ENCODE measurements at places on chromosomes 12 and 14.

GRCh38 chr12:120759591-120760348, 34.1 kb downstream of the ACADS start:
- DNase-seq: no peak

GRCh38 chr12:49946497-49946896, 4.0 kb upstream of the AQP2 start:
- no peak for DNase-seq

- DNase-seq: no peak
These were observed 19.3 kb upstream of the CCER1 start for GRCh38 chr12:90974286-90974685.

GRCh38 chr14:92386637-92387036, 63.7 kb downstream of the SLC24A4 start:
- DNase-seq: no peak

- no peak for DNase-seq
These were observed 12.3 kb upstream of the C12orf71 start for GRCh38 chr12:27094726-27095125.

GRCh38 chr14:104685998-104686610, 3.3 kb upstream of the INF2 start:
- no peak for DNase-seq

GRCh38 chr14:69092840-69093422, 60.0 kb downstream of the DCAF5 start:
- no peak for DNase-seq

DNA sequence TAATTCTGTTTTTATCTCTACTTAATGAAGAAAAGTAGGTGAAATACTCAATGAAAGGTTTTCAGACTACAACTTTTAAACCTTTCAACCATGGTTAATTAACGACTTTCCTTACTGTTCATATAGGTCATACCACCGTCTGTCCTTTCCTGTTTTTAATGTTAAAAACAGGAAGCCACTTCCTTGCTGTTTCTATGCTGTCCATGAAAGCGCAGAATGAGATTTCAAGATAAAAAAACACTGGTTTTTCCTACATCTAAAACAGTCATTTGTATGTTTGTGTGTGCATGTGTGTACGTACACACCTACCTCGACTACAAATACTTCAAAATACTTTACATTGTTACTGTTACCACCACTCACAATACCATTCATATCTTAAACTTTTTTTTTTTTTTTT, 27.3 kb downstream of the SPTLC2 start:
- no peak for DNase-seq

DNA sequence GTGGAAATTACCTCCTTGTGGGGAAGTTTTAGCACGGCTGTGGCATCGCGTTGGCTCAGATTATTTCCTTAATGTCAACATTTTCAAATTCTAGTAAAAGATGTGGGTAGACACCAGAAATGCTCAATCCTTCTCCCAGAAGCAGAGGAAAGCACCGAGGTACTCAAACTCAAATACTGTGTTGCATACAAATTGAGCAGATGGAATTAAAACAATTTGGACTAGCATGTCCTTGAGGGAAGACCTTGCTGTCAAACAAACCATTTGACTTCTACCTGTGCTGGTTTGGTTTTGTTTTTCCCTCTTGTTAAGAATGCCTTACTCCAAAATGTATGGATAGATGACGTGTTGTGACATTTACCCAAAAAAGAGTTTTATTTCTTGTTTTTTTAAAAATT, 136.4 kb downstream of the CNTN1 start:
- DNase-seq: no peak

- no peak for DNase-seq
These were observed 38.8 kb upstream of the NINJ2 start for GRCh38 chr12:701896-702539.

DNA sequence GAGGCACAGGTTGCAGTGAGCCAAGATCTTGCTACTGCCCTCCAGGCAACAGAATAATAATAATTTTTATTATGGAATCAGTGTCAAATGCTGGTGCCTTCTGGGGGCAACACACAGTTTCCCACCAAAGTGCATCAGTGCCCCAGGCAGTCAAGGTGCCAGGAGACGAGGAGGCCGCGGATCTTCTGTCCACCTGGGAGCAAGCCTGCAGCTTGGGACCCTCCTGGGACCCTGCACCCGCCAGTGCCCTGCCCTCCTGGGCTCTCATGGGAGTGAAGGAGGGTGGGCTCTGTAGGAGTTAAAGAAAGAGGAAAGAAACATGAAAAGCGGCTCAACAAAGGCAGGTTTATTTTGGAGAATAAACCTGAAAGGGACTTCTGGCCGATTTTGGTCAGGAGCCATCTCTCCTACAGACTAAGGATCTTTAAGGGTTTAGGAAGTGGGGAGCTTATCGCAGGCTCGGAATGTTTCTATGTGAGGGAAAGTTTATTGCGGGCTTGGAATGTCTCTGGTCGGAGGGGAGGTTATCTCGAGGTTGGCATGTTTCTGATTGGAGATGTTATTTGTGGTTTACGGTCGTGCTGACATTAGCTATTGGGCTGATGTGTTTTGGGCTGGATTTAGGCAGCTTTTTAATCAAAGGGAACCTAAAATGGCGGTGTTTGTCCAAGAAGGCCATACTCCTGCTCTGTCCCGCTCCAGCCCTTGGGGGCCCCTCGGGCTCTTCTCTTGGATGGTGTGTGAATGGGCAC, 1.1 kb upstream of the ASPG start:
- no peak for DNase-seq

DNA sequence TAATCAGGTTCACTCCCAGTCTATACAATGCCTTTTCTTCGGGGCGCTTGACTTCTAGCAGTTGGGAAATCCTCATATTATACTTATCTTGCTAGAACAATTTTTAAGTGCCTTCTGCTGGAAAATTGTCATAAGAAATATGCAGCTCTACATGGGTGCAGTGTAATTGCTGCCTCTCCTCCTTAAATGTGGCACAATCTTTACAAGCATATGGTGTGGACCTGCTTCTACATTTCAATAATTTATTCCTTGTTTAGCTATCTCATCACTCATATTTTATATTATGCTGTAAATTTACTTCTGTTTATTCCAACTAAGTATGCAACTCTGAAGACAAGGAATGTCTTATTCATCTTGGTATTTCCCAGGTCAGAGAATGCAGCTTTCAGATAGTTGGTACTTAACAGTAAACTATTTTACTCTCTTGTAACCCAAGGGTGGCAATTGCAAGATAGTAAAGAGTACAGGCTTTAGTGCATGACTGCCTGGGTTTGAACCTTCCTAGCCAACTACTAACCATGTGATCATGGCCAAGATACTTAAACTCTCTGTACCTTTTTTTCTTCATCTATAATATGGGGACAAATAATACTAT, 43.6 kb upstream of the GAS2L3 start:
- no peak for DNase-seq

GRCh38 chr14:77406718-77407117, 16.6 kb downstream of the NOXRED1 start:
- no peak for DNase-seq

DNA sequence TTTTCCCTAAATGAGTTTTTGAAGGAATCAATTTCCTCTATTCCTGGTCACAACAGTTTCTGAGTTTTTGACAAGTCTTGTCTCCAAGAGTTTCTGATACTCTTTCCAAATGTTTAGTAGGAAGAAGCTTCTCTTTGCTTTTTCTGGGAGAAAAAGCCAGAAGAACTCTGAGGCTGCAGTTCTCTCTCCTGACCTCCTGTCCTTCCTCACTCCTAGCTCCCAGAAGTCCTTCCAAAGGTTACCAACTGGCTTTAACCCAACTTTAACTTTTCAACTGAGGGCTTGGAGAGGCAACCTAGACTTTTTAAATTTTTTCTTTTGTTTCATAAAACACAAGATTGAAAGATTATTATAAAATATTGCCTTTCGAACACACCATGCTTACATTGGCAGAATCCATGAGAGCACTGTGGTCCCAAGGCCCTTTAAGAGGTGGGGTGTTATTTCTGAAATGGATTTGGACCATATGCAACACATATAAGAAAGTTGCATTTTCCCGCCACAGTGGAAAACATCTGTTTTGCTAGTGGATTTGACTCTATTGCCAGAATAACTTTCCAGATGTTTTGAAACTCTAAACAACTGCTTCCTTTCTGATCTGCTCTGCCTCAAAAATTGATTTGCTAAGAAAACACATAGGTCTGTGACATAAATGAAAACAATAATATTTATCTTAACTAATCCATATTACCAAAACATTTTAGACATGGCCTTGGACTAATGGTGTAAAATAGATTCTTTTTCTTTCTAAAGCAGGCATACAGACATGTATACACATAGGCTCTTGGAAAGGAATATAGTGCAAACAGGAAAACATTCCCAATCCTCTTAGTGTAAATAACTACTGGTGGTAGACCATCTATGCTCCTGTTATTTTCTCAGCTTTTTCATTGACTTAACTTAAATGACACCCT, 22.3 kb upstream of the EPS8 start:
- DNase-seq: no peak

DNA sequence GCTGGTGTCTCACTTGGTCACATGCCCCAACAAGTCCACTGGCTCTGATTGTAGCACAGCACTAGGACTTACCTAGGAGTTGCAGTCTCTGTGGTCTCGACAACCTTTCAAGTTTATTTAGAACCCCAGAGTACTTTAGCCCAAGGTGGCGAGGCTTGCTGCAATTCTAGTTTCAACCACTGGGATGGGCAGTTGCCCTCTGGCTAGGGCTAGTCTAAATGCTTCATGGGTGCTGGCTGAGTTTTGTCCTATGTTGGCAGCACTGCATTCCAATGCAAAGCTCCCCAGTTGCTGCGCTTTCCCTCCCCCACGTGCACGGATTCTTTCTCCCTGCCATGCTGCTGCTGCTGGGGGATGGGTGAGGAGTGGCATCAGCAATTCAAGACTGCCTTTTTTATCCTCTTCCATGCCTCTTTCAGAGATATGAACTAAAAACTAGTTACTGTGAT, 207.9 kb downstream of the SYNE2 start:
- no peak for DNase-seq

All from naive thymus-derived CD8-positive, alpha-beta T cell (primary cell).